ENCODE measurements at places on chromosomes 2 and 18. TPM values are rescaled to one million over a fixed set of nuclear protein-coding genes. Genes with fewer than 3 reads are reported as not detected.

GALNT3 gene
- total RNA-seq: 96.5 TPM

CREG2 gene
- total RNA-seq: 1.1 TPM

BOK gene
- total RNA-seq: 36.9 TPM

DPYSL5 gene
- total RNA-seq: not detected

C2orf80 gene
- not detected for total RNA-seq
